ENCODE measurements at places on chromosomes 3 and 15.

DNA sequence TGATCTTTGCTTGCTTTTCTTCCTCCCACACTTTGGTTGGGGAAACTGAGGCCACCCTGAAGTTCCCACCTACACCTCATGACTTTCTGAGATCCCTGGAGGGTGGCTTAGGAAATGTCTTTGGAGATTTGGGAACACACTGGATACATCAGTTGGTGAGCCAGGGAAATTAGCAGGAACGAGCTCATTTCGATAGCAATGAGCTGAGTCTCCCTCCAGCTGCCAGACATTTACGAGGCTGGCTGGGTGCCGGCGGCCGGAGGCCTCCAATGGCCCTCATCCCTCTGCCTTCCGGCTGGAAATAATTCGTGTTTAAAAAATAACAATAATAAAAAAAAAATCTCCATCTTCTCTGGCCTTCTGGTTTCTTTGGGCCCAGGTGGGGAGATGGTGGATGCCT, 38.8 kb downstream of the SMAD6 start:
- no peak for DNase-seq

GRCh38 chr3:69764861-69765260, 25.6 kb downstream of the MITF start:
- DNase-seq = no peak

DNA sequence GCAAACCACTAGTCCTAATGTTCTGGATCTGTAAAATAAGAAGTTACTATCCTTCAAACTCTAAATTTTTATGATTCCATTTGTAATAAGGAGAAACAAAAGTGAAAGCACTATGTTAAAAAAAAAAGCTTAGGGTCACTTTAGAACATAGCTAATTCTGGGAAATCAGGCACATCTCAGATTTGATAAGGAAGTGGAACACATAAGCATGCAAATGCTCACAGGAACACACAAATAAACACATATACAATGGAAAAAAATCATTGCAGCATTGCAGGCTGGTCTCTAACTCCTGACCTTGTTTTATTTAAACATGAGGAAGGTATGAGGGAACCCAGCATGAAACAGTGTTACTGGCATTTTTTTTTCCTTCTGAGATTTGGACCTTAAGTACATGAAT, 63.2 kb upstream of the TNFSF10 start:
- DNase-seq = no peak

DNA sequence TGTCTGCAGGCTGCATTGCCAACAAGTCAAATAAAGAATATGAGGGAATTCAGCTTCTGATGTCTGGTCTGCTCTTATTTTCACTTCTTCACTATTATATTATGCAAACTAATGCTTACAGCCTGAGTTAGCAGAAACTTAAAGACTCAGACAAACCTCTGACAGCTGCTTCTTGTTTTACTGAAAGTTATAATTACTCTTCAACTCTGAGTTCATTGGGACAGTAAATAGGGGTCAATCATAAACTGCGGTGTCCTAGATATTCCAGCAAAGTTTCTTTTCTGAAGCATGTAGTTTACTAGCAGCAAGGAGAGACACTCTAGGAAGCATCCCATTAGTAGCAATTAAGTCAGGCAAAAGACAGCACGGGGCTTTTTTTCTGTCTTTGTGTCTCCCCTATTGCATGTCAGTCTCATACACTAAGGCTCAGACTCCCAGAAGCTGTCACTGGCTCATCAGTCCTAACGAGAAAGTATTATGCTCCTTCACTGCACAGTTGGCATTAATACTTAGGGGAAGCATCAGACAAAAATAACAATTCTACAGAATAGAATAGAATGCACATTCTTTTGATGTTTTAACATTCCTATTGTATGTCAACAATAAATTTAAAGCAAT, 1060.8 kb downstream of the ROBO1 start:
- DNase-seq = no peak

DNA sequence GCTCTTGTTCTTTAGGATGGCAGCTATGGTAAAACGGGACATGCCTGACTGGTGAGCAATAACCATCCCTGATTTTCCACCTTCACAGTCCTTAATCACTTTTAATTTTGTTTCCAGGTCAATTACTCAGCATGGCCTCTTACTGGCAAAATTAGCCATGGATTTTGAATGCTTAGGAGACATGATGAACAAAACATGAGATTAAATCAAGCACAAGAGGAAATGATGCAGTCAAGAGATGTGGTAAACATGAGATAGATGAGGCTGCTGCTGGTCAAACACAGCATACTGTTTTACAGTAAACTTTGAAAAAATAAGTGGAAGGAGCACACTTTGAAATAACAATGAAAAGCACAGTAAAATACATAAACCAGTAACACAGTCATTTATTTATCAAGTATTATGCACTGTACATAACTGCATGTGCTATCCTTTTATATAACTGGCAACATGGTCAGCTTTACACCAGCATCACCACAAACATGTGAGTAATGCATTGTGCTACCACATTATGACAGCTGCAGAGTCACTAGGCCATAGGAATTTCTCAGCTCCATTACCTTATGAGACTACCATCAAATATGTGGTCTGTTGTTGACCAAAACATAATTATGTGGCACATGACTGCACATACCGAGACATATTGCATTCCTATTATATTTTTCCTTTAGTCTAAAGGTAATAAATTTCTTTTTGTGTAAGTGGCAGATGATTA, 30.1 kb upstream of the ZNF502 start:
- no peak for DNase-seq

DNA sequence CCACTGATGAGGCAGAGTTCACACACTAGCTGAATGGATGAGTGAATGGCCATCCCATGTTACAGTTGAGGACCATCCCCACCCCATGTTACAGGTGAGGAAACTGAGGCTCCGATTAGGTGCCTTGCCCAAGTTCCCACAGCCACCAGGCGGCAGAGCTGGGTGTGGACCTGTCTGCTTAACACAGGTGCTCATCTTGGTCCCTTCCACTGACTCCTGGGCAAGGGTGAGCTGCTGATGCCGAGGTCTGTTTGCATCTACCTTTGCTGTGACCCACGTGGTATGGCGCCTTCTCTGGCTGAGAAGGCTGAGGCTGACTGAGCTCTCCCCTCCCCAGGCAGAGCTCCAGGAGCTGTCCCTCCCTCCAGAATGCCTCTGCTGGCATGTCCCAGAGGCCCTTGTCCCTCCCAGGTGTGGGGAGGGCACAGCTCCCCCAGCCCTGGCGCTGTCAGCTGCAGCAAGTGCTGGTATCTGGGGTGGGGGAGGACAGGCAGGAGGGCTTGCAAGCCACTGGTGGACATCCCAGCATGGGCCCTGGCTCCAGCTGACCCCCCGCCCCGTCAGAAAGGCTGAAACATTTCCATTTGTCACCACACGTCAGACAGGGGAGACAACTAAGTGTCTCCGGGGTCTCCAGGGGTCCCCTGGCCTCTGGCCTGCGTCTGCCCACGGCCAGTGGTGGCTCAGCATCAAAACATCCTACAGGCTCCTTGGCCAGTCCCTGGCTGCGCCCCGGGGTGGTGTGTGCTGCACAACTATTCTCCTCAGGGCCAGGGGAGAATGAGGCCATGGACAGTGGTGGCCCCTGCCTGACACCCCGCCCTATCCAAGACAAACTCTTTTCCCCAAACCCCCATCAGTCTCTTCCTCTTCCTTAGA, 105.4 kb downstream of the ADCY5 start:
- peak; percentile 59 for DNase-seq

DNA sequence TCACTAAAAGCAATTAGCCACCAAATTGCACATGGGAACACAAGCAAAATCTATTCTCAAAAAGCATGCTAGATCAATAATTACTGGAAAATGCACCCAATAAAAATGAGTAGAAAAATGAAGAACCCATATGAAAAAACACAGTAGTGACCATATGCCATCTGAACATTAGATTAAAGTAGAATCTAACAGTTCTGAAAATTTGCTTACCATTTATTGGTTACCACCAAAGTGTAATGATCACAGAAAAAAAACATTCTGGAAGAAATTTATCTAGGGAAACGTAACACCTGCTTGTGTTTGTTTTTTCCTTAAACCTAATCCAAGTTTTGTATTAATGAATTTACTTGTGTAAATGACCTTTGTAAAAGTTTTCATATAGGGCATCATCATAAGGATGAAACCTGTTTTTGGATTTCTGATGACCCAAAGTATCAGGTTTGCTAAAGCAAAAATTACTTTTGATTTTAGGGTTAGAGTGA, 37.6 kb upstream of the AADAC start:
- no peak for DNase-seq

- DNase-seq = peak; percentile 69
These were observed at the start of gene RFTN1 for GRCh38 chr3:16513141-16514020. RFTN1 (minus strand) TSS chr3:16513699; CDS start chr3:16493869, 19,830 bp downstream.

DNA sequence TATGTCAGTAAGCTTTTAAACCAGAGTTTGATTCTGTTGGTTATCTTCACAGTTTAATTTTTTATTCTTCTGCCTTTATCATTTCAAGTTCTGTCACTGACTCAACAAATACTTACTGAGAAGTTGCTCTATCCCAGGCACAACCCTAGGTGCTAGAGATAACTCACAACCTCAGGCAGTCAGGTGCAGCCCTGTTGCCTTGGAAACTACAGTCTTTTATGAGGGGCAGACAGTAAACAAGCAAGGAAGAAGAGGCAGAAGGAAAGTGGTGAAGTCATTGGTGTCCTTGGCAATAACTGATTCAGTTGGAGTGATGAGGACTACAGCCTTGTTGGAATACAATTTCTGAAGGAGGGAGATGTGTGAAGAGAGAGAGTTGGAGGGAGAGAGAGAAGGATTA, 142.1 kb upstream of the LRTM1 start:
- no peak for DNase-seq

- no peak for DNase-seq
These were observed 18.7 kb downstream of the ISG20 start for GRCh38 chr15:88657326-88658069.

DNA sequence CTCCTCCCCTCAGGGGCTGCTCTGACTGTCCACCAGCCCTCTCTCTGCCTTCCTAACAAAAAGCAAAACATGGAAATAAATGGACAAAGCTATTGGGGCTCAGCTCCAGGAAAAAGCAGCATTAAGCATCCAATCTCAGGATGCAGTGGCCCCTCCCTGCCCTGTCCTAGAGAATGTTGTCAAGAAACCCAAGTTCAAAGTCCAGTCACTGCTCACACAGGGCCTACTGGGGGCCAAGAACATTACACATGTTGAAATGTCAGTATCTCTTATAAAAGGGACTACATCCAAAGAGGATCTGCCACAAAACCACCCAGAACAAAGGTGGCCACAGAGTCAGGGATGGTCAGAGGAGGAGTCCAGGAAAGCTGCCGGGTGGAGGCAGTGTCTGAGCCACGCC, 7.6 kb upstream of the GRIP2 start:
- no peak for DNase-seq

GRCh38 chr15:72220687-72221086, 10.3 kb downstream of the PKM start:
- no peak for DNase-seq

GRCh38 chr15:43988900-43989299, 162.1 kb downstream of the WDR76 start:
- DNase-seq = no peak

DNA sequence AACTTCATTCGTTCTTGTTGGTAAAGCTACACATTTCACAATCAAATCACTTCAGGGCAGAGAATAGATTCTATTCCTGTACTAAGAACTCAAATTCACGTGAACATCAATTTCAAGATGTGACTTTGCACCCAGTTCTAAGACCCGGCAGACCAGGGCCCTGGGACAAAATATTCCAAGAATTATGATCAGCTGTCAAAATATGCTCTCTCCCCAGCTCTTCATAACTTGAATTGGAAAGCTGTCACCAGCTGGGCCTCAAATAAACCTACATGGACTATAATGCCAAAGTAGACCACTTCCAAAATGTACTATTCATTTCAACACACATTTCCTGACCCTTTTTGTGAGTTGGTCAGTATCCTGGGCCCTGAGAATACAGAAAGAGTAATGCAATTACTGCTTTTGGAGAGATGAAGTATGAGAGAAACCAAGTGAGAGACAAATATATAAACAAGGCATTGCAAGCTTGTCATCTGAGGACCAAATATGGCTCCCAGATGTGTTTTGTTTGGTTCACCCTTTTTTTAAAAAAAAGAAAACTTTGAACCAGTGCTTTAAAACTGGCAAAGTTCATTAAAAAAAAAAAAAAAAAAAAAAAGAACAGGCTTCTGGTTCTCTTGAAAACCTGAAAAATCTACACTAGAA, 14.9 kb downstream of the MAGI1 start:
- no peak for DNase-seq

- no peak for DNase-seq
These were observed 148.3 kb upstream of the ADAMTS9 start for GRCh38 chr3:64836097-64836496.

- DNase-seq = no peak
These were observed 19.7 kb downstream of the FOXP1 start for GRCh38 chr3:71563827-71564226.

DNA sequence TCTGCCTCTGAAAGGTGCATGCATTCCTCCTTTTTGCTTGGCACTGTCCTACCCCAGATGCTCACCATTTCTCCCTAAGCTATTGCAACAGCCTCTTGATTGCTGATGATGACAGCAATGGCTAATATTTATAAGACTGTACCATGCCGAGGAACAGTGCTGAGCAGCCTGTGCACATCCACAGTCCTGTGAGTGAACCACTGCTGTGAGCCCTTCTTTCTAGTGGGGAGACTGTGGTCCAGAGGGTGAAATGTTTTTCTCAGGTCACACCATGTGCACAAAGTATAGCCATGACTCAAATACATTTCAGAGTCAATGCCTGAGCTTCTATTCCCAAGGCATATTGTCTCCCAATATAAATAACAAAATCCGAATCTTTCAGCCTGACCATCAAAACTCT, 231.2 kb upstream of the LRTM1 start:
- DNase-seq = no peak

GRCh38 chr15:77862651-77863104, 214.8 kb downstream of the TBC1D2B start:
- no peak for DNase-seq

All from heart left ventricle (tissue), 16 donors.